Naive thymus-derived CD8-positive, alpha-beta T cell (primary cell): ENCODE measurements at places on chromosomes 16 and 17.

- H3K4me1 ChIP-seq = peaks cover 9% of the 10 kb centered on the region
- H3K36me3 ChIP-seq = no peaks in the 10 kb centered on the region
- no peak for DNase-seq
- no peaks in the 10 kb centered on the region for H3K27me3 ChIP-seq
Observed at GRCh38 chr17:80006339-80006720, 29.3 kb downstream of the TBC1D16 start.

DNA sequence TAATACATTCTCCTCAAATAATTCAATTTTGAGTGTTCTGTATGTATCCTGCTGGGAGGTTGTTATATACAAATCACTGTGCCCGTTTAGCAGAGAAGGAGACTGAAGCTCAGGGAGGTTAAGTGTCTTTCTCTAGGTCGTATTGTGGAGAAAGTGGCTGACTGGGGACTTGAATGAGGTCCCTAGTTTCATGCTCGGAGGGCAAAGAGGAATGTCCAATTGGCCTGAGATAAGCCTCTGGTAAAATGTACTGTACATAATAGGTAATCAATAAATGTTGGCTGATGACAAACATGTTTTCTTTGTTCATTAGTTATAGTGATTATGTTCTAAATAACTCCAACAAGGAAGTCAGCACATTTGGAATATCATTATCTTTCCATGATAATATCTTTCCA lies 442.6 kb downstream of the UTP18 start:
- no peak overlapping the region for H3K4me3 ChIP-seq
- peaks cover 4% of the 10 kb centered on the region for H3K36me3 ChIP-seq
- DNase-seq = no peak
- no peak overlapping the region for H3K27ac ChIP-seq

DNA sequence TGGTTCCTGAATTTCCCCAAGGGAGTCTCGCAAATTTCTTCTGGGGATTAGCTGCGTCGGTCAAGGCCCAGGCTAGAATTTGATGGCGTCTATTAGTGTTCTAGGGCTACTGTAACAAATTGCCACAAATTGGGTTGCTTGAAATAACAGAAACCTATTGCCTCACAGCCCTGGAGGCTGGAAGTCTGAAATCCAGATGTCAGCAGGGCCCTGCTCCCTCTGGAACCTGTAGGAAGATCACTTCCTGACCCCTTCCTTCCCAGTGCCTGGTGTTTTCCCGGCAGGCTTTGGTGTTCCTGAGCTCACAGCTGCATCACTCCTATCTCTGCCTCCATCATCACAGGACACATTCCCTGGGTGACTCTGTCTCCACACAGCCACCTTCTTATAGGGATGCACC lies 24.4 kb downstream of the DHRS7C start:
- peaks cover 40% of the 10 kb centered on the region for H3K27me3 ChIP-seq
- H3K4me3 ChIP-seq = no peak overlapping the region
- no peak for DNase-seq
- no peaks in the 10 kb centered on the region for H3K4me1 ChIP-seq

GRCh38 chr16:17305694-17306093 lies 165.1 kb downstream of the XYLT1 start:
- no peak for DNase-seq
- H3K4me3 ChIP-seq = no peak overlapping the region
- H3K36me3 ChIP-seq = no peaks in the 10 kb centered on the region
- H3K4me1 ChIP-seq = peaks cover 45% of the 10 kb centered on the region
- peak overlapping the region; percentile 18 for H3K27ac ChIP-seq

DNA sequence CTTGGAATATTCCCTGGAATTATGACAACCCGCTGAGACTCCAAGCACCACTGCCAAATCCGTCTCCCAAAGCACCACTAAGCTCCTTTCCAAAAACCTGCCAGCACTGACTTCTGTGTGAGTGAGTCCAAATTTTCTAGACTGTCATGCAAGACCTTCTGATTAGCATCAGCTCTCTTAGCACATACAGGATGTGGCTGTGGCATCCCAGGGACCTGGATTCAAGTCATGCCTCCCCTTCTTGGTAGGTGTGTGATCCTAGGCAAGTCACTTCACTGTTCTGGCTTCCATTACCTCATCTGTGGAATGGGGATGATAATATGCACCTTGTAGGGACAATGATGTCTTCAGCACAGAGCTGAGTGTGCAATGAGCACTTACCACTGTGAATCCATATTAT lies 38.3 kb upstream of the USP7 start:
- no peaks in the 10 kb centered on the region for H3K36me3 ChIP-seq
- DNase-seq = no peak
- no peak overlapping the region for H3K4me3 ChIP-seq
- no peaks in the 10 kb centered on the region for H3K4me1 ChIP-seq

DNA sequence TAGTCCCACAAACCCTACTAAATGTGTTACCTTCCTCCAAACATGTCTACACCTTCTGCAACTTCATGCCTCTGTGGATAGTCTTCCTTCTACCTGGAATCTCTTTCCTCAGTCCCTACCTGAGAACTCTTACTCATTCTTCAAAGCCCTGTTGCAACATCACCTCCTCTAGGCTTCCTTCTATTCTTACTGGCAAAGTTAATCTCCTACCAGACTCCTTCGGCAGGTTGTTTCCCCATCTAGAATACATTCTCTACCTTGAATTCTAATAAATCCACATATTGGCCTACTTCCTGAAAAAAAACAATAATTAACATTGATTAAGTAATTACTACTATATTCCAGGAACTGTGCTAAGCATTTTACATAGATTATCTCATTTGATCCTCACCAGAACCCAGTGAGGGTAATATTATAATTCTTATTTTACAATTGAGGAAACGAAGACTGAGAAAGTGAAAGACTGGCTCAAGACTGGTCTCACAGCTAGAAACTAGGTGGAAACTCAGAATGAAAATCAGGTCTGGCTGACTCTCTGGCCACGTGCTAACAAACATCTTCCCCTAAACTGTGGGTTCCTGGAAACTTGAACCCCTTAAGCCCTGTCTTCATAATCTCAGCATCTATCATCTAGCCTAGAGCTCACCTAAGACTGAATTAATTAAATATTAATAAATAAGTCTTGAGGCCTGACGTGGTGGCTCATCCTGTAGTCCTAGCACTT lies 4.6 kb upstream of the STAT3 start:
- H3K4me1 ChIP-seq = peaks cover 17% of the 10 kb centered on the region
- H3K4me3 ChIP-seq = no peak overlapping the region
- DNase-seq = no peak
- peak overlapping the region; percentile 11 for H3K27ac ChIP-seq
- no peaks in the 10 kb centered on the region for H3K36me3 ChIP-seq

DNA sequence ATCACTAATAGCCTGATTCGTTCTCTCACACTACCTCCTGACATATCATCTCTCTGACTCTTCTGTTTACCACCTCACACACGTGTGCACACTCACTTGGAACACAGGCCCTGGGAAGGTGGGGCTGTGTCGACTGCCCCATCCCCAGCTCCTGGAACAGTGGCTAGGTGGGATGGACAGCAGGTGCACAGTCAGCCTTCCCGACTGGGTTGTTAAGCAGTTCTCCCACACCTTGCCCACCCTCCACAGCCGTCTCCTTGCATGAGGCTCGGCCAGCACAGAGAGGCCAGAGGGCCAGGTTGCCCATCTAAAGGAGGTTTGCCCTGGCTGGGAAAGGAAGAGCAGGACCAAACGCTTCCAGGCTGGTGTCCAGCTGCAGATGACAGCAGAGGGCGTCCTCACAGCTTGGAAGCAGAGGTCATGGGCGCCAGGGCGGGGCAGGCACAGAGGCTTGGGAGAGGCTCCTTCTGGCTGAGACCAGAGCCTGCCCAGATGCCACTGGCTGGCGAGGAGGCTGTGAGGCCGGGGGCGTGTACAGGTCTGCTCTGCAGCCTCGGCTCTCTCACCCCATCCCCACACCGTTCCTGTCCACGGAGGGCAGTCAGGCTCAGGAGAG lies 92.8 kb downstream of the AMFR start:
- no peaks in the 10 kb centered on the region for H3K36me3 ChIP-seq
- no peaks in the 10 kb centered on the region for H3K27me3 ChIP-seq
- H3K27ac ChIP-seq = no peak overlapping the region
- H3K4me3 ChIP-seq = no peak overlapping the region

DNA sequence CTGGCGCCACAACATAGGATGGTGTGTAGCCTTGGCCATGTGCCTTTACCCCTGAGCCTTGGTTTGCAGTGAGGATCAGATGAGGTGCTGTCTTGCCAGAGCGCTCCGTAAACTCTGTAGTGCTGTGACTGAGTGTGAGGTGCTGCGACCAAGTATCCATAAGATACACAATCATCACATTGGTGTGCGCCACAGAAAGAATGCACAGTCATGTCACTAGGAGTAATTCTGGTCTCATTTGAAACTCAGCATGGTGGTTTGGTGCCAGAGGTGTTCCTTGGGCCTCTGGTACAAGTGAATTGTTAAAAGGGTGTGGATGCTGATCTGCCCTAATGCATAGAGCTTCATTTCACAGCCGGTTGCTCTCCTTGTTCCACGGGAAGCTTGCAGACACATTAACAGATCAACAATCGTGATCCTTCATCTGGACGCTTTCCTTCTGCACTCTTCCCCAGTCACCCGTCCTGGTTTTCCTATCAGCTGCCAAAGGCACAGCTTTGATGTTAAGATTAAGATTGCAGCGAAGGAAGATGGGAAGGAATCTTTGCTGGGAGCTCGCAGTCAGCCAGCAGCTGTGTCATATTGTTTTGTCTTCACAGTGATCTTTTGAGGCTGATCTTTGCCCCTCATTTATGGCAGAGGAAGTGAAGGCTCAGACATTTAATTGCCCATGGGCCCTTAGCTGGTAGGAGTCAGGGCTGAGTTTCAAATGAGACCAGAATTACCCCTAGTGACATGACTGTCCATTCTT lies 79.1 kb downstream of the KSR1 start:
- H3K27ac ChIP-seq = no peak overlapping the region
- DNase-seq = no peak
- H3K4me1 ChIP-seq = peaks cover 3% of the 10 kb centered on the region
- no peak overlapping the region for H3K4me3 ChIP-seq
- no peaks in the 10 kb centered on the region for H3K36me3 ChIP-seq

DNA sequence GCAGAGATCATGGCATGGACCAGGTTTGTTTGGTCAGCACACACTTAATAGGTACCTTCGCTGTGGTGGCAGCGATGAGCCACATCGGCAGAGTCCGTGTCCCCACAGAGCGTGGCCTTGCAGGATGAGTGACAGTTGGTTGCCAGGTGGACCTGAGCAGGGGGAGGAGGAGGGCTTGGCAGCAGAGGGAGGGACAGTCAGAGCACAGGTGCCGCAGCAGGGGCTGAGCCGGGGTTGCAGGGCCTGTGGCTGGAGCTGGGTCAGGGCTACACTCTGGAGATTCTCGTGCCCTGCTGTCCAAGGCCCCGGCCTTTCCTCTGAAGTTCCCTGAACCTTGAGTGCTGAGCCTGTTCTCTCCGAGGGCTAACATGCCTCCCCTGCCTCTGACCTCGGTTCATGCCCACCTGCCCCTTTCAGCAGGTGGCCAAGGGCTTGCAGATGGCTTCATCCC lies 24.8 kb downstream of the POLR3E start:
- DNase-seq = no peak
- no peak overlapping the region for H3K4me3 ChIP-seq
- peaks cover 76% of the 10 kb centered on the region for H3K36me3 ChIP-seq
- peaks cover 13% of the 10 kb centered on the region for H3K4me1 ChIP-seq

DNA sequence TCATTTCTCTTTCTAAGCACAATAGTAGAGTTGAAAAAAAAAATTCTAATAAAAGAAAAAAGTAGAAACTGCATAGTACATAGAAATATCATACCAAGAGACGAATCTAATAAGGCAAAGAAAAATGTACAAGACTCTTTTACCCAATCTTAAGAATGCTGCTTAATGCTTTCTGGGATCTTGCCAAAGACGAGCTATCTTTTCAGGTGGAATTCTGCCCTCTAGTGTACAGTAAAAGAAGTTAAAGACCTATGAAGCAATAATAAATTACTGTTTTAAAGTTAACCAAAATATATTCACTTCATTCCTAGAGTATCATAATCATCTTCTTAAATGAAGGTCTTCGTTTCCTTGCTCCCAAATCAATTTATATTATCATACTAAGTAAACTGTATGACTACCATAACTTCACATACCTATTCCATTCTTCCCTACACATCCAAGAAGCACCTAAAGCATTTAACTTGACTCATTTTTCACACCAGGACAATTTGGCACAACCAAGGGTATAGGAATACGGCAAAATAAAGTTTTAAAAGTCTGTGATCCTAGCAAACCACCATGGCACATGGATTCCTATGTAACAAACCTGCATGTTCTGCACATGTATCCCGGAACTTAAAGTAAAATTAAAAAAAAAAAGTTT lies 47.7 kb downstream of the CFDP1 start:
- H3K27ac ChIP-seq = no peak overlapping the region
- H3K4me3 ChIP-seq = no peak overlapping the region
- H3K4me1 ChIP-seq = peaks cover 15% of the 10 kb centered on the region
- peak; percentile 65 for DNase-seq
- H3K36me3 ChIP-seq = peaks cover 37% of the 10 kb centered on the region

- peak overlapping the region; percentile 83 for H3K4me3 ChIP-seq
- H3K27ac ChIP-seq = peak overlapping the region; percentile 57
- peak; percentile 43 for DNase-seq
- H3K4me1 ChIP-seq = peaks cover 3% of the 10 kb centered on the region
- peaks cover 26% of the 10 kb centered on the region for H3K27me3 ChIP-seq
Observed at GRCh38 chr17:69581061-69581961, 166.8 kb downstream of the MAP2K6 start.

GRCh38 chr16:16182918-16183317 lies 40.4 kb downstream of the ABCC6 start:
- H3K36me3 ChIP-seq = no peaks in the 10 kb centered on the region
- H3K27ac ChIP-seq = no peak overlapping the region
- H3K4me1 ChIP-seq = no peaks in the 10 kb centered on the region
- H3K27me3 ChIP-seq = no peaks in the 10 kb centered on the region
- H3K4me3 ChIP-seq = no peak overlapping the region

DNA sequence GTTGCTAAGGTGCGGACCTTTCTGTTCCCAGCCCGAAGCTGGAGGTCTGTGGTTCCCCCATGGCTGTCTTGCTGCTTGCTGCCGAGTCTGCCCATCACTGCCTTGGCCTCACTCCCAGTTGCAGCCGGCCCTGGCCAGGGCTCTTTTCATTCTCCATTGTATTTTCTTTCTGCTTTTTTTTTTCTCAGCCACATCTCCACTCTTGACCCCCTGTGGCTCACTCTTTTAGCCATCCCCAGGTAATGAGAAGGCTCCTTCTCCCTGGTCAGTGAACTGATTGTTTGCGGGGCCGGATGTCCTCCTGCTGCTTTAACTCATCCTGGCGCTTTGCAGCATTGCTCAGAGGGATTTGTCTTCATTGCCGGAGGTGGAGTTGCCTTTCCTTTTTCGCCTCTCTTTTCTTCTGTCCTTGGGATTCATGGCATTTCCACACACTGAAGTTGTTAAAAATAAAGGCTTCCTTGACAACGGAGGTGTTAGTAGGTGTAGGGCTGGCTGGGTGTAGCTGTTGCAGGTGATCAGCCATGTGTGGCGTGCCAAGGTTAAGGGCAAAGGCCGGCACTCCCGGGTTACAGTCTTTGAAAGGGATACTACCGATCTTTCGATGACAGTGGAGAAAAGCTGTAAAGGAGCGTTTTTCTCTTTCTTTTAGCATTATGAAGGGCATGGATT lies 34.1 kb downstream of the MAP2K6 start:
- H3K36me3 ChIP-seq = peaks cover 13% of the 10 kb centered on the region
- peaks cover 32% of the 10 kb centered on the region for H3K4me1 ChIP-seq
- no peaks in the 10 kb centered on the region for H3K27me3 ChIP-seq
- H3K4me3 ChIP-seq = no peak overlapping the region
- no peak overlapping the region for H3K27ac ChIP-seq
